ENCODE measurements at places on chromosomes 6 and 20. TPM values are rescaled to one million over a fixed set of nuclear protein-coding genes. Genes with fewer than 3 reads are reported as not detected.

Gene APMAP
- total RNA-seq = 135 TPM

Gene LGSN
- 0.90 TPM for total RNA-seq

GRCh38 chr20:53679597-53680309 is 86.1 kb upstream of the ZNF217 start:
- no peak for DNase-seq

DNA sequence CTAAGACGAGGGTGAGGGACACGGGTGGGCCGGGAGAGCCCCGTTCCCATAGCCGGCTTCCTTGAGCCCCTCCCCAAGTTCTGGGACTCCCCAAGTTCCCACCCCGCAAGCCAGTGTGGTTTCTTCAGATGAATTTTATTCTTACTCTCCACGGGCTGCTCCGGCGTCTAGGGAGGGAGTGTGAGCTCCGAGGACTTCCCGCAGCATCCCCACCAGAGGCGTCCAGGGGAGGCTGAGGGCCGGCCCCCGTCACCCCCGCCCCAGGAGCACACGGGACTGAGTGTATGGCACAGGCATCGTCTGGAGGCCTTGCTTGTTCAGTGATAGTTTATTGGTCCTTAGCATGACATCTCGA is 10.0 kb upstream of the SLC4A11 start:
- no peak for DNase-seq

DNA sequence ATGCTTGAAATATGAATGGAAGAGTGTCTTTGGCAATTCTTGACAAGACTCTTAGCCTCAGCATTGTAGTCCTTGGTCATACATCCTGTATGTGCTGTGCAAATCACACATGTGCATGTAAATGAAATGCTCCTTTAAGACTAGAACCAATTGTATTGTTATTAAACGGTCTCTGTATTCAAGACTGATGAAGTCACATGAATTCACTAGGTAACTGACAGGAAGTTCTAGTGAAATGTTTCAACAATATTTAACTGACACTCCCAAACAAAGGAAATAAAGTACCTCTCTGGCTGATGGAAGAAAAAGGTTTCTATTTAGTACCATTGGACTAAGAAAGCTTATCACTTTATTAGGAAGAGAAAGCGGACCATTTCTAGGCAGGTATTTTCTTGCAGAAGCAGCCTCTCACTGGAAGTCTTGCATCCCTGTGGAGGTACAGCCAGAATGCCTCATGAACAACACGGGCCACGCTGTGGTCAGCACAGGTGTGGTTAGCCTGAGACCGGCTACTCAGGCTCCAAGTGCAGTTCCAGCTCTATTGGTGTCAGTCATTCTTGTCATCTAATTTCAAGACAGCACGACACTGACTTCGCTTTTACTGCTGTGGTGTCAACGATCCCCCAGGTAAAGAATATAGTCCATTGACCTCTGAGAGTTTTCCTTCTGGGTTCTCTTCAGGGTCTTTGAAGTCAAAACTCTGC is 17.3 kb downstream of the PPP1R3G start:
- no peak for DNase-seq

DNA sequence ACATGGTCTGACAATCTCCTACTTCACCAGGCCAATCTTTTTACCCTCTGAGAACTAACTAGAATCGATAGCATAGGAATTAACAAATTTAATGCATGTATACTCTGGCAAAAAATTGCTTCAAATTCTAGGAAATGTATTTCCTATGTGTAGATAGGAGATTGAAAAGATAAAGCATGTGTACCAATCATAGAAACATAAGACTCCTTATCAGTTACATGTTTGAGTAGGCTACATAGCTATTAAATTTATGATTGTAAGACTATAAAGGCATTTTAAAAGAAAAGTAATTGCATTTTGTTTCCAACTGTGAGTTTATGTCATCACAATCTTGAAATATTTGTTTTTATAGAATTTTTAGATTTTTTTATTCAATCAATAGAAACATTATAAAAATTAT is 196.6 kb upstream of the HEY2 start:
- no peak for DNase-seq

DNA sequence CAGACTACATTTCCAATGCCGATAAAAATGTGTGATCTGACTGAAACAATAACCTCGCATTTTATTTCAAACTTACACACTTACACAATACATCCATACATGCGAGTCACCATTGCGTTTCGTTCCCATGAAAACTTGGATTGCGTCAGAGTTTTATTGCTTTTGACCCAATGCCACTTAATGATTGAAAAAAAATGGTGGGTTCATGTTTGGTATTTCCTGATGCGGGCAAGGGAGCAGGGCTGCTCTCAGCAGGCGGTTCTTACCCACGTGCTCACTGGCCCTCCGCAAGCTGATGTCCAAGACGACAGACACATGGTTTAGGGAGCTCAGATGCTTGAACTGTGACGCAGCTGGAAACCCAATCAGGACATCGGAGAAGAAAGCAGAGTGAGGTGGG is 281.0 kb upstream of the SULF2 start:
- DNase-seq = no peak
